Ovary (tissue), 10 donors: ENCODE measurements at places on chromosomes 3 and 15. TPM values are rescaled to one million over a fixed set of nuclear protein-coding genes. Genes with fewer than 3 reads are reported as not detected.

Gene ANKRD34C
- polyA plus RNA-seq = 0.20 TPM

Gene SIDT1
- 0.34 TPM for polyA plus RNA-seq

Gene MUC20
- polyA plus RNA-seq = 1.5 TPM

GRCh38 chr3:149426325-149426724, 48.2 kb upstream of the TM4SF4 start:
- DNase-seq = no peak

- no peak for DNase-seq
These were observed 47.6 kb downstream of the ANKRD28 start for GRCh38 chr3:15750143-15750542.

DNA sequence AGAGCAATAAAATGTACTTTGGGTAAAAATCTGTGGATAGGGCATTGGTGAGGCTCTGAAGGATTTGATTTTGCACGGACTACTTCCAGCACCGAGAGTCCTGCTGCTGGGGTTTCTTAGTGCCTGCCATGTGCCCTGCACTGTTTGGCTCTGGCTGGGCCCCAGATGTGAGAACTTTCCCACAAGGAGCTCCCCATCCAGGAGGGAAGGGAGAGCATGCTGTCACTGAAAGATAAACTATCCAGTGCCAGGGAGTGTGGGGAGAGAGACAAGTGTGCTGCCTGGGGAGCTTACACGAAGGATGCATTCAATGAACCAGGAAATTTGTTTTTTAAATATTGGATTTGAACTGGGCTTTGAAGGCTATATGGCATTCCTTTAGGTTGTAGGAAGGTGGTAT, 30.2 kb downstream of the LPP start:
- DNase-seq = no peak

- no peak for DNase-seq
These were observed 108.8 kb downstream of the EPHA3 start for GRCh38 chr3:89216016-89216739.
